COR-L47 (cell line): ENCODE measurements at places on chromosomes 6 and 20.

DNA sequence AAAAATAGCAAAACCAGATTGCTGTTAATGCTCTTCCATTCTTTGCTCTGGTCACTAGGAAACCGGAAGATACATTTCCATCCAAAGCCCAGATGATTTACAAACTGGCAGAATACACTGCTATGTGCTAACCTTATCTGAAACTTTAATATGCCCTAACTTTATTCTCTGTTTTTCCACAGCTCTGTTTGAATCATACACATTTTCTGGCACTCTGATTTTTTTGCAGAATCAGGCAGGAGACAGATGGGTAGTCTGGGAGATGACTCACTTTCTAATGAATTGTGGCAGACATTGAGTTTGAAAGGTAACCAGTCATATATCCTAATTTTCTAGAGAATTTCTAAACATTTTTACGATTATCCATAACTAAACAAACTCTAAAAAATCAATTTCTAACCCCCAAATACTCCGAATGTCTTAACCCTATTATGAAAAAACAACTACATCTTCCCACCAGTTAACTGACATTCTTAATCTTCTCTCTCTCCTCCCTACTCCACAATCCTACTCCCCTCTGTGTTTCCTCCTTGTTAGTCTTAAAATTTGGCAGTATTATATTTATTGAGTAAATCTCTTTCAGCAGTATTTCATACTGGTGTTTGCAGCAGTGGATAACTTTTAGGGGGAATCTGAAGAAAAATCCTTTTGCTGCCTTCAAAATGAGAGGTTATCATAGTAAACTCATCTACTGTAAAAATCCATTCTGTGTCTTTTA lies 63.5 kb downstream of the MAN1A1 start:
- no peak for DNase-seq

GRCh38 chr20:8073024-8073832 lies 53.7 kb upstream of the TMX4 start:
- no peak for DNase-seq

DNA sequence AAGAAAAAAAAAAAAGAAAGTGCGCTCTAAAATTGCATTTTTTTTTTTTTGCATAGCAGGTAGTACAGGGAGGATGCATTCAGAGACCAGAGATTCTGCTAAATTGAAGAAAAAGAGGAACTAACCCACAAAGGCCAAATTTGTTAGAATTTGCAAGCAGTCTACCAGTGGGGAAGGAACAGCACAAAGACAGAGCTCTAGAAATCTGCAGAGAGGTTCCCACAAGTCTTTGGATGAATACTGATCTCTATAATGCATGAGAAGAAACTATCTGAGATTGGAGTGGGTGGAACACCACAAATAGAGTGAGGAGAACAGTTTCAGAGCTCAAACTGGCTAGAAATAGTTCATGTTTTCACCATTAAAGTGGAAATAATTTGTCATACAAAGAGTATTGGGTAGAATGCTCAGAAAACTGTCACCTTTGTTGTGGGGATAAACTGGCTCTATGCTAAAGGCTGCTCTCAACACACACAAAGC lies 79.6 kb upstream of the AHI1 start:
- DNase-seq, result no peak

- DNase-seq, result peak; percentile 13
These were observed 1.0 kb downstream of the RALGAPA2 start for GRCh38 chr20:20711413-20711812.

DNA sequence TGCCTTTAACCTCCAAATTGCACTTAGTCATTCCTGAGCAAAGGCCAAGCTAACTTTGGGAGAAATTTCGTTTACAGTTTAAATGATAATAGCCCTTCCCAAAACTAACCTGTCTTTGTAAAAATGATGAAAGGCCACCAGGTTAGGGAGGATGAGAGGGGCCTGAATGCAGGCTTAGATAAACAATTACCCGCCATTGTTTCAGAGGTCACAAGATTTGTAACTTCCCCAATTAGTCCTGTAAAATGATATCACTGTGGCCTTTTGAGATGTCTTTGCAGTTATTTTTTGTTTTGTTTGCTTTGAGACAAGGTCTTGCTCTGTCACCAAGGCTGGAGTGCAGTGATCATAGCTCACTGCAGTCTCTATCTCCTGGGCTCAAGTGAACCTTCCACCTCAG lies 26.3 kb downstream of the GNL1 start:
- no peak for DNase-seq

DNA sequence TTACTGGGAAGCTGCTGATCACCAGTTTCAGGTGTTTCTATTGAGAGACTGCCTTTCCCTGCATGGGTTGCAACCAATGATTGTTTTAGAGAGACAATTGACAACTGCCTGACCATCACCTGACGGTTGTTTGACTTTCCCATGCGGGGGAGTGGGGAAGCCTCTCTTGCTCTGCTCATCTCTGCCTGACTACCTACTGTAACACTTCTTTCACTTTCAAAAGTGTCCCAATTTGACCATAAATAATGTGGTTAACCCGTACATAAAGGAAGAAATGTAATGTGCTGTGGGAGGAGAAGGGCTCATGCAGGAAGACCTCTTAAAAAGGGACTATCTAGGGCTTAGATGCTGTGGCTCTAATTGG lies 122.1 kb upstream of the PHACTR1 start:
- no peak for DNase-seq

GRCh38 chr6:151524059-151524458 lies 30.2 kb downstream of the CCDC170 start:
- no peak for DNase-seq

GRCh38 chr6:106637717-106638341 lies 8.5 kb downstream of the QRSL1 start:
- no peak for DNase-seq

DNA sequence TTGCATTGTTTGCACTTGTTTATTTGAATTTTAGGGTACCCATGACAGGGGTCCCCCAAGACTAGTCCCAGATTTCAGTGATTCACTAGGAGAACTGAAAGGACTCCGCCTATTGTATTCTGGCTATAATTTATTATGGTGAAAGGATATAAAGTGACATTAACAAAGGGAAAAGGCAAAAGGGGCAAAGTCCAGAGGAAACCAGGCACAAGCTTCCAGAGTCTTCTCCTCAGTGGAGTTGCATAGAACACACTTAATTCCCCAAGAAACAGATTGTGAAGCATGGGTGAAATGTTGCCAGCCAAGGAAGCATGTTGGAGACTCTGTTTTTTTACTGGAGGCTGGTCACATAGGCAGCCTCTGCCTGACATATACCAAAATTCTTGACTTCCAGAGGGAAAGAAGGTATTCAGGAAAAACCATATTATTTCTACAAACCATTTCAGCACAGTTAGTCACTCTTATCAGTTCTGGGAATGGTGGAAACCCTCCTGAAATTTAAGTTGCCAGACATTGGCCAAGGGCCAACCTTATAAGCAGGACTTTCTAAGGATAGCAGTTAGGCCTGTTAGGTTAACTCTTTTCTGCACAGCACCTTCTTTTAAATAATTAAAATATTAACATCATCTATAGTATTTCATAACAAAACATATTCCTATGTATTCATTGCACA lies 71.8 kb downstream of the FIG4 start:
- no peak for DNase-seq

- DNase-seq, result no peak
These were observed 132.4 kb downstream of the MACROD2 start for GRCh38 chr20:14127514-14128223.

DNA sequence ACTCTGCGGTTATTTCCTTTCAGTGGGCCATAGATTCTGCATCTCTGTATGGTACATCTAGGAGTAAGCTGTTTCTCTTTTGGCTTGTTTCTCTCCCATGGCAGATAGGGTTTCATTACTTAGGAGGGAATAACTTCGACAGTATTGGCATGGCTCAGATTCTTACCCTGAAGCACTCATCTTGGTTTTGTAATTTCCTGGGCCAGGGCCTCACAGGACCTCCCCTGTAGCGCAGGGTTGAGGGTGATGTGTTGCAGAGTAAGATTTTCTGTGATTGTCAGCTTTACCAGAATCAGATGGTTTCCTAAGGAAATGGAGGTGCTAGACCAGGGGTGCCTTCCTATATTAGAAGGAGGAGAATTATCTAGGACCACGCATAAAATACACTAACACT lies 78.3 kb downstream of the STXBP5 start:
- no peak for DNase-seq

DNA sequence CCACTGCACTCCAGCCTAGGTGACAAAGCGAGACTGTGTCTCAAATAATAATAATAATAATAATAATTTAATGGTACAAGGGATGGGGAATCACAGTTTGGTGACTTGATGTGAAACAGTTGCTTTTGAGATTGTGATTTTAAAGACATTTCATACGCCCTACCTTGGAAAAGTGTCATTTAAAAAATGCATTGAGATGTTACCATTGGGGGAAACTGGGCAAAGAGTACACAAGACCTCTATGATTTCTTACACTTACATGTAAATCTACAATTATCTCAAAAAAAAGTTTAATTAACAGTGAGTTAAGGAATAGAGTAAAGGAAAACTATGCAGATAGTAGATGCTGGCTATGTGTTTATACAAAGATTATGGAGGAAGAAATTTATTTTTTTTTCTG lies 22.3 kb downstream of the ADTRP start:
- no peak for DNase-seq

- DNase-seq, result no peak
These were observed 28.0 kb downstream of the NOL7 start for GRCh38 chr6:13643125-13643524.

DNA sequence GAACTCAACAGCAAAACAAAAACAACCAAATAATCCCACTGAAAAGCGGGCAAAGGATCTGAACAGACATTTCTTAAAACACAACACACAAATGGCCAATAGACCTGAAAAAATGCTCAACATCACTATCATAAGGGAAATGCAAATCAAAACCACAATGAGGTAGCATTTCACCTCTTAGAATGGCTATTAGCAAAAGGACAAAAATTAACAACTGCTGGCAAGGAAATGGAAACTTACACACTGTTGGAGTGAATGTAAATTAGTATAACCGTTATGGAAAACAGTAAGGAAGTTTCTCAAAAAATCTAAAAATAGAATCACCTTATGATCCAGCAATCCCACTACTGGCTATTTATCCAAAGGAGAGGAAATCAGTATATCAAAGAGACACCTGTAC lies 20.9 kb downstream of the FAM8A1 start:
- DNase-seq, result no peak

DNA sequence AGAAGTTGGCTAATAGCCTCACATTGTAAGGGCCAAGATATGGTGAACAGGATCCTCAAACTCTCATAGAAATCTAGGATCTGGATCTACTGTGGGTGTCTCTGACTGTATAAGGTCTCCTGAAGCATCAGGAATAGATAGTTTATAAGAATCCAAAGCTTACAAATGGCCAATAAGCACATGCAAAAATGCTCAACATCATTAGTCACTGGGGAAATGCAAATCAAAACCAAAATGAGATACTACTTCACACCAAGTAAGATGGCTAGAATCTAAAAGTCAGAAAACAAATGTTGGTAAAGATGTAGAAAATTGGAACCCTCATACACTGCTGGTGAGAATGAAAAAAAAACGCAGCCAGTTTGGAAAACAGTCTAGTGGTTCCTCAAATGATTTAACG lies 14.3 kb upstream of the RNF182 start:
- DNase-seq, result no peak

DNA sequence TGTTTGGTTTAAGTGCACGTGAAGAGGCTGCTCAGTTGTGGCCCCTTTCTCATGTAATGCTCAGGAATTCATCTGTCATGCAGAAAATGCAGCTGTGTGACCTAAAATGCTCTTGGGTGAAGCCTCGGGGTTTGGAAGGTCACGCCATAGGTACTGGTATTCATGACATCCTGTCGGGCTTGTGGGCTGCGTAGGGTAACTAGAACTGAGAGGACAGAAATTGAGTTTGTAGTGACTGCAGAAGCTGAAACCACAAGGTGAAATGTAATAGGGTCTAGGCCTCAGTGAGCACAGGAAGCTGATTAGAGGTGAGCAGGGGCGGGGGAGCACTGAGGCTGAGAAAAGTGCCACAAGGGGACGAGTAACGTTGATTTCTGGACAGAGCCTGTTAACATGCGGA lies 128.8 kb downstream of the SOBP start:
- DNase-seq, result no peak

DNA sequence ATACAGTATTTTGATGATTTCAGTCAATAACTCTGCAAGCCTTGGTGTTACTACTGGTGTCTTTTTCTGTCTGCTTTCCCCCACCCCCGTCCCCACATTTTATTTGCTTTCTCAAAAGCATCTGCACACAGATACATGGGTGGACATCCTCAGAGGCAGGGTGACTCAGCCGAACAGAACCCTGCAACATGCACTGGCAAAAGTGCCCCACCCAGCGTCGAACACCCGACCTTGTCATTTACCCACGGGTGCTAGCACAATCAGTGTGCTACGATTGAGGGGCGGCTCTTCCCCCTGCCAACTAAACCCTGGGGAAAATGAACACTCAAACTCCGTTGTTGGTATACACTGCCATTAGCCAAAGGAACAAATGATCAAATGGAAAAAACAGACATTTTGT lies 115.9 kb upstream of the NAA20 start:
- no peak for DNase-seq

GRCh38 chr6:39092124-39092523 lies 22.9 kb downstream of the SAYSD1 start:
- DNase-seq, result peak; percentile 48

DNA sequence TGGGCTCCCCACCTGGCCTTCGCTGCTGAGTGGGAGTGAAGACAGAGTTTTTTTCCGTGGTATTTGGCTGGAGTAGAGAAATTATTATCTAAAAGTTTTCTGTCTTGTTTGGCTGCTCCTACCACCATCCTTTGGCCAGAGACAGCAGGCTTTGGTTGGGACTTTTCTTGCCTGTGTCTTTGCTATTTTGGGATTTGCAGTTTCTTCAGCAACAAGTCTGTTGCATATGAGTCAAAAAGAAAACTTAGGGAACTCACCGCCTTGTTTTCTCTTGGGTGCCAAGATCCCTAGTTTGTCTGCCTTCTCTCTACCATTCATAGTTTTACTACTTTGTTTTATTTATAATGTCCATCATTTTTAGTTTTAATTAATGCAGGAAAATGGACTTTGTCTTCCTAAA lies 683.8 kb downstream of the DOK5 start:
- no peak for DNase-seq

DNA sequence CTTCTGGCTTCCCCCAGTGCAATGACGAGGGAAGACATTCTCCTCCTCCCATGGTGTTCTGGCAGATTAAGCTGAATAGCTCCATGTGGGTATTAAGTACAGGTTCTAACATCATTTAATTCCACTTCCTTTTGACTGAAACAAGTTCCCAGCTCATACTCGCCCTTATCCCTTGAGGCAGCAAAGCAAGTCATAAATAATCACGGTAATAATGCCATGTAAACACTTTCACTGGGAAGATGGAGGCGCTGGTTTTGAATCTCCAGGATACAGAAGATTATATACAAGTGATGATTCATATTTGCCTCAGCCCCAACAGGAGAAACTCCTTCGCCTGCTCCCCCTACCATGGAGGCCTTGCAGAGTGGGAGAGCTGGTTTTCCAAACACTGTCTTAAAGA lies 141.3 kb downstream of the PXDC1 start:
- DNase-seq, result no peak

DNA sequence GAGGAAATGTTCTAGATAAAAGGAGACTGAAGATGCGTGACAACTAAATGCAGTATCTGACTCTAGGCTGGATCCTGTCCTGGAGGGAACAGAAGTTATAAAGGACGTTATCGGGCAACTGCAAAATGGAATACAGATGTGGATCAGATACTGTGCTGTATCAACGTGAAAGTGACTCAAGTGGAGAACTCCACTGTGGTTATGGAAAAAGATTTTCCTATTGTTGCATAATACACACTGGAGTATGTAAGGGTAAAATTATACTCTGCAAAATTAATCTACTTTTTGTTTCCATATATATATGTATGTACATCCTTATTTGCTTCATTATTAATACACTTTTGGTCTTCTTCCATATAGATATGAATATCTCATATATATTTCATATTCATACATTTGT lies 654.0 kb downstream of the QKI start:
- no peak for DNase-seq
